ENCODE measurements at places on chromosomes 13 and 19.
A peak's percentile ranks its signal among the peaks of the same experiment; 100 is the strongest.

DNA sequence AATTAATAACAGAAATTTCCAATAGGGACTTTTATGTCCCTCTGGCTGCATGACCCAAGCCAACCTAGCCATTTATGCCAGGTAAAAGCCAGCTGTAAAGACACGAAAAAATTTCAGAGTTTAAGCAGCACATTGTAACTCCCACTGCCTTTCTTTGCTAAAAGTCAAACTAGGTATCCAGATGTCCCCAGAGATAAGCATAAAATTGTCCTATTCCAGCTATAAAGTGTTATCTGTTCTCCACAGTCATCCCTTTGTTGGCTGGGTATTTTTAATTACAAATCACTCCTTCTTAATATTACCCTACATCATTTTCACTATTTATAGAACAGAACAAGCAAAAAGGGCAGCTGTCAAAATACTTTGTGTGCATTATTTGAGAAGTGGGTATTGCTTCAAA is 3.2 kb upstream of the ZNF154 start:
- no peak for DNase-seq

DNA sequence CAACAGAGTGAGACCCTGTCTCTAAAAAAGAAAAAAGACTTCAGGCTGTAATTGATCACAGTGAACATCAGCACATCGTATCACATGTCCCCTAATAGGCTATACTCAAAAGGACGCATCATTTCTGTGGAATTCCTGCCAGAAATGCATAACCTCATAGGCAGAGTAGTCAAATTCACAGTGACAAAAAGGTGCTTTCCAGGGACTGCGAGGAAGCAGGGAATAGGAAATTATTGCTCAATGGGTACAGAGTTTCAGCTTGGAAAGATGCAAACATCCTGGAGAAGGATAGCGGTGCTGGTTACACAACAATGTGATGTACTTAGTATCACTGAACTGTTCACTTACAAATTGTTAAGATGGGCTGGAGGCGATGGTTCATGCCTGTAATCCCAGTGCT is 41.1 kb upstream of the MRI1 start:
- DNase-seq = peak; percentile 40

GRCh38 chr13:26425443-26426358 is 131.8 kb upstream of the WASF3 start:
- DNase-seq = no peak

- DNase-seq = no peak
Measured at GRCh38 chr19:5677580-5677979, 2.7 kb downstream of the MICOS13 start.

DNA sequence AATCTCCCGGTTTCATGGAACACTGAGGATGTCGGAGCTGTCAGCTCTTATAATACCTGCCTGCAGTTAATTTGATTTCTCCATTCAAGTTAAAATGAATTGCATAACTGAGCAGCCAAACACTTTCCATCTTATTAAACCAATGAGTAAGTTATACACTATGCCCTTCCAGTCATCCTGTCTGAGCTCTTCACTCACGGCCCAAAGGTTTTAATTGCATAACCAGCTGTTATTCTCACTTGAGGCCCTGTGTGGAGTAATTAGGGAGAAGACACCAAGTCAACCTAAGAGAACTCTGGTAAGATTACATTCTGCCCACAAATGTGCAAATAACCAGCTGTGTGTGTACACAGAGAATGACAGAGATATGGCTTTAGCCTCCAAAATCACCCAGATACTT is 303.5 kb downstream of the TBC1D4 start:
- no peak for DNase-seq

DNA sequence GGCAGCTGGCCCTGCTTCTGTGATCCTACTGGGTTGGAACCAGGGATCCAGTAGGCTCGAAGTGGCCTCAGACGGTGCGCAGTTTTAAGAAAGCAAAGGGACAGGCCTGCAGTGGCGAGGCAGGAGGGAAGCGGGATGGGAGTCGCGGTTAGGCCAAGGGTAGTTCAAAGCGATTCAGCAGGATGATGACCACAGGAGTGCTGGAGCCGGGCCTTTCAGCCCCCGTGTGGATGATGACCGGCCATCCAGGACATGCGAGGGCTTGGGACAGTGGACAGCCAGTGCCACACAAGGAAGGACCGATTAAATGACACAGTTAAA is 854 bp downstream of the RNASEH2B start:
- peak; percentile 38 for DNase-seq

DNA sequence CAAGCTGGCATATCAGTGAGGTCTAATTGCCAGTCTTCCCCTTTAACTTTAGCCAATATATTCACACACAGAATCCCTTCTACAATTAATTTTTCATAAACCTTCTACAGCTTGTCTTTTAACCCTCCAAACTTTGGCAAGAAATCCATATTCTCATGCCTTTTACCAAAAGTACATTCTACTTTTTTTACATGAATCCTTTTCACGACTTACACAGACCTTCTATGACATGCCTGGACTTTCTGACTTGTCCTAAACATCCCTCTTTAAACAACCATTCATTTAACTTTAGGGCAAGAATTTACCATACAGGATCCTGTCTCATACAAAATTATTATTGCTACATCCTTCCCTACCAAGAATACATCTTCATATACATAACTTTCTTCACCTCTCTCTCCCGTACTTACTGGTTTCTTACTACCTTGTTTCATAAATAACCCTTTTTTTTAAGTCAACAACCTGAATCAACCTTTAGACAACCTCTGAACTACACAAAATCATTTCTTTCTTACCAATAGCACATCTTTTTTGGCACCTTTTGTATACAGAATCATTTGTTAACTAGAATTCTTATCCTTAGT is 23.5 kb downstream of the ZNF544 start:
- no peak for DNase-seq

- no peak for DNase-seq
Measured at GRCh38 chr19:12481781-12482508, 2.7 kb downstream of the ZNF709 start.

DNA sequence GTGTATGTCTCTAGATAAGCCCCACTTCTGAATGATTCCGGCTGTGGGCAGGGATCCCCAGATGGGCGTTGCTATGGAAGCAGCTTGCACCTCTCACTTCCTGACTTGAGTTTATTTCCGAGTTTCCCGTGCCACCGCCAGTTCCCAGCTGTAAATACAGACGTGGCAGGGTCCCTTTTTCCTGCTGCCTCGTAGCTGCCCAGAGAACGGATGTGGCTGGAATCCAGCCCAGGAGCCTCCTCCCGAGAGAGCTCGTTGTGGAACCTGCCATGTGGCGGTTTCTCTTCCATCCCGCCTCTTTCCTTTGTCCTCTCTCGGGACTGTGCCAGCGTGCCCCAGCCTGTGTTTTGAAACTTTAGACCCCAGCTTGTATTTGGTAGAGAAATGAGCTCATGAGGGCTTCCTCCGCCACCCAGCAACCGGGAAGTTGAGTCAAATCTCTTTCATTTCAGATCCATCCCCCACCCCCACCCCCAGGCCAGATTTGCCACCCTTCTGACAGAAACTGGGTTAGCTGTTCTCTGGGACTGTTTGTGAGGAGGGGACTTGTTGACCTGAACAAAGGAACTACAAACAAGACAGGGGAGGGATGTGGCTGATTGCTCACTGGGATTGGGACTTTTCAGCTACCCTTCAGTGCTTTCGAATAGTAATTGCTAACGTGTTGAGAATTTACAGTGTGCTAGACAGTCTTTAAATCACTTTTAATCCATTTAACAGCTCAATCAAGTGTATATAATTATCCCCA is 96.6 kb downstream of the SIPA1L3 start:
- peak; percentile 88 for DNase-seq

DNA sequence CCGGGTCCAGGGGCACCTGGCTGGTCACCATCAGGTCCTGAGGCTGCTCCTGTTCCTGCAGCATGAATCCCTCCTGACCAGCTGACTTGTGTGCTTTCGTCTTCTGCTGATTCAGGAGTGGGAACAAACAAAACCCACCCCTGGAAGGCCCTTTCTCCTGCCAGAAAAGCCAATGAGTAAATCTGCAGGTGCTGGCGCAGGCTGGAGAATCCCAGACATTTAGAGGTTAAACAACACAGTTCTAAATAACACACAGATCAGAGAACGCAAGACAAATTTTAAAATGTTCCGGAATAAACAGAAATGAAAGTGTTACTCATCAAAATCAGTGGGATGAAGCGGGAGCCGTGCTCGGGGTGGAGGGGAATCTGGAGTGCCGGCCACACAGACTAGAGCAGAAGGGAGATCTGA is 60.6 kb upstream of the C13orf46 start:
- no peak for DNase-seq

GRCh38 chr13:48531416-48532255 is 1.2 kb downstream of the RCBTB2 start:
- peak; percentile 55 for DNase-seq

DNA sequence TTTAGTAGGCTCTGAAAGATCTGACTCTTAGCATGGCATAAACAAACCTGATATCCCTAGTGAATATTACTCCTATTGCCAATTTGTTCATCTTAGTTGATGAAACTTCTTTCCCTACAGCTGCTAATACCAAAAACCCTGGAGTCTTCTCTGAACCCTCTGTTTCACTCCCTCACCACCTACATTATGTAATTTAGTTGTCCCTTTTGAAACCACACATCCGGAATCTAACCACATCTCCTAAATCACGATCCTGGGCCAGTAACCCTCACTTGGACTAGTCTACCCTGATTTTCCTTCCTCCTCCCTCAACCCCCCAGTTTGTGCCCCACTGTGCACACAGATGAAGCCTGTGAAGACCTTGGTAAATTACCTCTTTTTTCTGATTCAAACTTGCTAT is 1.2 kb downstream of the ZNF256 start:
- DNase-seq = no peak

- DNase-seq = no peak
Measured at GRCh38 chr13:33208290-33209220, 77.0 kb downstream of the STARD13 start.

DNA sequence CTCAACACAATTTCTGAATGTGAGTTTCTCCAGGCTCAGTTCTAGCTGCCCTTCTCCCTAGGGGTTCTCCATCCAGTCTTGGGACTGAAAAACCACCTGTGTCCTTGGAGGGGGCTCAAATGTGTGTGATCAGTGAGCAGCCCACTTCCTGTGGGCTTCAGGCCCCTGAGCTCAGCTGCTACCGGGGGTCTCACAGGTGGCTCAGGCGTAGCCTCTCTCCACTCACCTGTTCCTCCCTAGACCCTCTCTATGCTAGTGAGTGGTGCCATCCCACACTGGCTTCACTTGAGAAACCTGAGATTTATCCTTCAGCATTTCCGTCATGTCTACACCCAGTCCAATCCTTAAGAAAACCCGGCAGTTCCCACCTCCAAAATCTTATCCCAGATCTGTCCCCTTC is 39.8 kb upstream of the GPI start:
- DNase-seq = no peak

GRCh38 chr13:20987599-20987998 is 73.8 kb downstream of the LATS2 start:
- DNase-seq = no peak

DNA sequence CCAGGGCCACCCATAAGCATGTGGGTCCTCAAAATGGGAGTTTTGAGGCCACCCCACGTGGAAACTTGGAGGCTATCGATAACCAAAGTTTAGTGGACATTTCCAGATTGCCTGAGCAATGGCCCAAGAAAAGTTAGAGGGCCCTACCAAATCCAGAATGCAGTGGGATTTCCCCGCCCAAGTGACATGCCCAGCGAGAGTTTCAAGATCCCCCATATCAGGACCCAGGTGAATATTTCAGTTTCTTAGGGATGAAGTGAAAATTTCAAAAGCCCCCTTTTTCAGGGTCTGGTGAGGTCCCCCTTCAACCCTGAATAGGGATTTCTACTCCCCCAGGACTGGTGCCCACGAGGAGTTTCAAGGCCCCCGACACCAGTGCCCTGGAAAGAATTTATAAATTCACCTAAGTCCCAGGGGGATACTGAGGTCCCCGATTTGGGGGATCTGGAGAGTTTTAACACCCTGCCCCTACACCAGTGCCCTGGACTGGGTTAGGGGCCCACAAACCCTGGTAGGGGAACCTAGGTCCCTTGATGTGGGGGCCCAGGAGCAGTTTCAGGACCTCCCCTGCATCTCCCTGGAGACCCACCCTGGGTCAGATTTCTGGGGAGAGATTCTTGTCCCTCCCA is 695 bp downstream of the BST2 start:
- no peak for DNase-seq

DNA sequence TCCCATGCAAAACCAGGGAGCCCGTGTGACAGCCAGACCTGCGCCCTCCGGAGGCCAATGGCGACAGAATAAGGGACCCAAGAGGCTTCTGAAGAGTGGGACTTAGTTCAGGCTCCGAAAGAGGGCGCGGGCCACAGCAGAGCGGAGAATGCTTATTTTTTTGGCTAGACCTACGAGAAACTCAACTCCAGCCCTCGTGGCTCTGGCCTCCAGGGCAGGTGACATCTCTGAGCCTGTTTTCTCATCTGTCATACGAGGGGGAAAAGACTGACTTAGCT is 23.0 kb downstream of the DPP9 start:
- DNase-seq = no peak

DNA sequence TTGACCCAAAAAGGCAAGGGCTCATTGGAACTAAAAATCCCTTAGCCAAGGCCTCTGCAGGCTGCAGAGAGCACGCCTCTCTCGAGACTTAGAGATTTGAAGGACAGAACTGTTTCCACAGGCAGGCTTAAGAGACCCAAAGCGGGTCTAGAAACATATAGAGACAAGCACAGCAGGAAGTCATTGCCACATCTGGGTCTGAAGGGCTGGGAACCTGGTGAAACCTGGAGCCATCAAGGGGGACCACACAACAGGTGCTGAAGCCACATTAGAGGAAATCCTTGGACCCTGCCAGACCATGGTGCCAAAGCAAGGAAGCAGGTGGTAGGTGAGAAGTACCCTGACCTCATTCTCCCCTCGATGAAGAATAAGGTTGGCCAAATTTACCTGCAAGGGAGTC is 33.8 kb upstream of the LRCH1 start:
- DNase-seq = no peak

DNA sequence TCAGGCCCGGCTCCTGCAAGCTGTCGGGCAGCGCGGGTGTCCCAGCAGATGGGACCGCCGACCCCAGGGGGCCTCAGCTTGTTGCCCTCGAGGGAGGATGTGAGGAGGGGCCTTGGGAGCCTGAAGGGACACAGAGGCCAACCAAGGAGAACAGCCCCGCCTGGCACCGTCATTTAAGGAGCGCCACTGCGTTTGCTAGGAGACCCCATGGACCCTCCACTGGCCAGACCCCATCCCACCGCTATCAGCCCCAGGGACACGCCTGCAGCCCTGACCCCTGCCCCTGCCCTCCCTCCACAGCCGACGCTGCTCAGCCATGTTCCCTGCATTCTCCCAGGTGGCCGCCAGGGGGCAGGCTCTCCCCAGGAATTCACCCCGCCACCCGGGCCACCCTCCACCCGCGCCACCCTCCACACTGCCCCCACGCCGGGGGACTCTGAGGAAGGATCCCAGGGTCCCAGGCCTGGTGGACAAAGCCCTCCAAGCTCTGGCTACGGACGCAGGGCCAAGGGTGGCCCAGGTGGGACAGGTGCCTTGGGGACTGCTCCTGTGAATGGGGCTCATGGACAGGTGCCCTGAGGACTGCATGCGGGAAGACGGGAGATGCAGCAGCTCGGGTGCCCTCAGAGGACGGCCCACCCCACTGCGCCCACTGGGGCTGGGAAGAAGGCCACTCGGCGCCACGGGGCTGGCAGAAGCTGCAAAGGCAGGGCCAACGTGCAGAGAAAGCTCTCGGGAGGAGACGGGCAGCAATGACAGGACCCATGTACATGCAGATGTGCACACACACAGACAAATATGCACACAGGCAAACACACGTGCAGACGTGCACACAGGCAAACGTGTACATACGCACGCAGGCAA is 34.4 kb downstream of the PIP5K1C start:
- no peak for DNase-seq

GRCh38 chr13:46810440-46810839 is 13.5 kb upstream of the ESD start:
- no peak for DNase-seq
